WTC11 (cell line): ENCODE measurements at places on chromosomes 2 and 18. TPM values are rescaled to one million over a fixed set of nuclear protein-coding genes. Genes with fewer than 3 reads are reported as not detected.
A peak's percentile ranks its signal among the peaks of the same experiment; 100 is the strongest.

HOXD13 gene
- total RNA-seq = not detected in 3 replicates

DNA sequence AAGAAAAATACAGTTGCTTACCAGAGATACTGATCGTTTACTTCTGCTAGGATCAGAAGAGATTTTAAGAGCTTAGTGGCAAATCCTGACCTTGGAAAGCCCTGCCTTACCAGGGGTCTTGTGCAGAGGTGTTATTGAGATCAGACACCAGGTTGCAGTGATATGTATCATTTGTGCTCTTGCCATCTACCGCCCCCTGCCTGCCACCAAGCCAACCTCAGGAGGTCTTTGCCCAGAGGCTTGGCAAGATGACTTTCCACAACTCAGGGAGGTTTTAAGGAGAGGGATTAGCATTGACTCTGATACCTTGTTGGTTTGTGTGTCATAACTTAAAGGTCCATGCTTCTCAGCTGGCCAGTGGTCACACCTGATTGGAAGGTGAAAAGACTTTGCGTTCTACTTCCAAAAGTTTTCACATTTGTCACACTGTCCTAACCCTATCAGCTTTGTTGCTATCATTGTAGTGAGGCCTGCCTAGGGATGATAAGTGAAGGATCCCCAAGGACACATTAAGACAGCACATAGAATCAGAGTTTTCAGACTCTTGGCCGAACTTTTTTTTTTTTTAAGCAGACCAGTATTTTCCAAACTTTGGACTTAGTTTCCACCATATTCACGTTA is 46.2 kb upstream of the MGAT5 start:
- DNase-seq = peak; percentile 66

GRCh38 chr2:173431191-173431590 is 76.5 kb downstream of the CDCA7 start:
- DNase-seq = peak; percentile 28

DYSF gene
- 14.8 to 15.5 TPM (median 15.0 TPM) in 3 replicates for total RNA-seq

AGXT gene
- total RNA-seq = 0.16 to 0.37 TPM (median 0.24 TPM) in 3 replicates

DNA sequence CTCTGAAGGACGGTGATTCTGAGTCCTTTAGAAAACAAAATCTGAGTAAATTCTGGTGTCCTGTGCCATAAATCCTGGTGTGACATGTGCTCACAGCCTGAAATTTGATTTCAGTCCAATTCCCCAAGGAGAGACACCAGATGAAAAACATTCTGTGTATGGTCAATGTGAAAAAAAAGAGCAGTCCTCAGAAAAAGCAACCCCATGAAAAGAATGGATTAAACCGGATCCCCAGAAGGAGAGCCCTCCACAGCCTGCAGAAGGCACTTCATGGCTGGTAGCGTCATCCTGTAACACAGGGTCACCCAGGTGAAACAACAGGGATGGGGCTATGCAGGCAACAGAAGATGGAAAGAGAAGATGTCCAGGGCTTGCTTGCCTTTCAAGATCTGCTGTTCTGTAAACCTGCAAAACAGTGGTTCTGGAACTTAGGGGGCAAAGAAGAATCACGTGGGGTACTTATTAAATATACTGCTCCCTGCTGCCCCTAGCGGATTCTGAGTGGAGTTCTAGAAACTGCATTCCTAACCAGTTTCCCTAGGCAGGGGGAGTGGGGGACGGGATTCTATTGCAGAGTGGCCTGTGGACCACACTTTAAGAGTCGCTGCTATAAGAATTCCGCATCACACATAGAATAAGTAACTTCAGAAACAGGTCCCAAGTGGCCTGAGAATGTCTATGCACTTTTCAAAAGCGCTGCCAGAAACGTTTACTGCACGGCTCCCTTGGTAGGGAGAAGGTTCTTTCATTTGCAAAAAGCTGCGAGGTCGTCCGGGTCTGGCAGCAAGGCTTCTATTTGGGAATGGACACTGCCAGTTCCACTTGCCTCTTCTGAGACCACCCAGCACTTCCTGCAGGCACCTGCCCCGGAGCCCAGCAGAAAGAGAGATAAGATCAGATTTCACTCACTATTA is 118.9 kb upstream of the ARL5A start:
- DNase-seq = peak; percentile 62

GRCh38 chr2:184611361-184612085 is 13.2 kb downstream of the ZNF804A start:
- DNase-seq = no peak

GRCh38 chr18:24499814-24500213 is 39.4 kb downstream of the HRH4 start:
- DNase-seq = no peak

CXCR2 gene
- total RNA-seq = 0.34 to 0.96 TPM (median 0.87 TPM) in 3 replicates

DNA sequence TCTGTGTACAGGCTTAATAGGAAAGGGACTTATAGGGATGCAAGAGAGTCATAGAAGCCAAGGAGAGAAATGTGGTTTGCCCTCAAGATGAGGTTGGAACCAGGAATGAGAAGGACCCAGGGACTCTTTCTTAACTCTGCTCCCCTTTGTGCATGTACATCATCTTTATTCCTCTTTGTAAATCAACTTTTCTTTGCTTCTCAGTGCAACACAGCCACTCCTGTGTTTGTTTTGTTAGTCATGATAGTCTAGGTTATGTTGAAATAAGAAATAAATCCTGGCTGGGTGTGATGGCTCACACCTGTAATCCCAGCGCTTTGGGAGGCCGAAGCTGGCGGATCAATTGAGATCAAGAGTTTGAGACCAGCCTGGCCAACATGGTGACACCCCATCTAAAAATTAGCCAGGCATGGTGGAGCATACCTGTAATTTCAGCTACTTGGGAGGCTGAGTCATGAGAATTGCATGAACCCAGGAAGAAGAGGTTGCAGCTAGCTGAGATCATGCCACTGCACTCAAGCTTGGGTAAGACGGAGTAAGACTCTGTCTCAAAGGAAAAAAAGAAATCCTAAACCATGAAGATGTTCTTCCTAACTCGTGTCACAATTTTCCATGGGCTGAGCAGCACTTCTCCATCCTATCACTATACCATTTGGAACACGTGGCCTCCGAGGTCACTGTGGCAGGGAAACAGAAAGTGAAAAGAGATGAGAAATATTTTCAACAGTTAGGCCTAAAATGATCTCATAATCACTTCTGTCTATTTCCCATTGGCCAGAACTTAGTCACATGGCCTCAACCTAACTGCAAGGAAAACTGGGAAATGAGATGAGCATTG is 73.0 kb upstream of the TMEM17 start:
- DNase-seq = no peak

OSR1 gene
- total RNA-seq = 0.22 to 0.55 TPM (median 0.27 TPM) in 3 replicates

- DNase-seq = peak; percentile 88
Measured at GRCh38 chr18:5630057-5630899, 86.5 kb upstream of the EPB41L3 start.

GRCh38 chr2:240926516-240927389 is 20.6 kb downstream of the CROCC2 start:
- DNase-seq = peak; percentile 11

GRCh38 chr2:1738646-1739302 is 5.5 kb downstream of the PXDN start:
- no peak for DNase-seq

- DNase-seq = no peak
Measured at GRCh38 chr18:58866773-58867150, 2.1 kb downstream of the ZNF532 start.

GRCh38 chr2:117714110-117714509 is 100.4 kb upstream of the DDX18 start:
- DNase-seq = no peak

- no peak for DNase-seq
Measured at GRCh38 chr2:97714084-97714949, 941 bp downstream of the ZAP70 start.

GRCh38 chr18:28338316-28338715 is 161.4 kb upstream of the CDH2 start:
- DNase-seq = no peak

CYP27C1 gene
- total RNA-seq = 2.1 to 2.9 TPM (median 2.4 TPM) in 3 replicates

GRCh38 chr2:17762451-17762850 is 8.5 kb downstream of the GEN1 start:
- DNase-seq = no peak

DNA sequence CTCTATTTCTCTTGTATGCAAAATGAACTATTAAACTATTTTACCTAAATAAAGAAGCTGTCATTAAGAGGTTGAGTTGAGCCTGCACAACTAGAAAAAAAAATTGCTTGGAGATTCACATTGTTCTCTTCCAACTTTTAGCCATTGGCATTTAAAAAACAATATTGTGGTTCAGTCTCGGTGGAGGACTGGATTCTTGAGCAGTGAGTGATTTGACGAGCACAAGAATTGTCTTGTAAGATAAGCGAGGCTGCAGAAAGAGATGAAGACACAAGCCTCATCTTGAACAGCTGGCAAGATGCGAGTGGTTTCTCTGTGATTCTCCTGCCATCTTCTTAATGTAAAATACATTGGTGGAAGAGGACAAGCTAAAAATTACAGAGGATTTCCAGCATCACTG is 67.0 kb downstream of the GALR1 start:
- DNase-seq = no peak

DNA sequence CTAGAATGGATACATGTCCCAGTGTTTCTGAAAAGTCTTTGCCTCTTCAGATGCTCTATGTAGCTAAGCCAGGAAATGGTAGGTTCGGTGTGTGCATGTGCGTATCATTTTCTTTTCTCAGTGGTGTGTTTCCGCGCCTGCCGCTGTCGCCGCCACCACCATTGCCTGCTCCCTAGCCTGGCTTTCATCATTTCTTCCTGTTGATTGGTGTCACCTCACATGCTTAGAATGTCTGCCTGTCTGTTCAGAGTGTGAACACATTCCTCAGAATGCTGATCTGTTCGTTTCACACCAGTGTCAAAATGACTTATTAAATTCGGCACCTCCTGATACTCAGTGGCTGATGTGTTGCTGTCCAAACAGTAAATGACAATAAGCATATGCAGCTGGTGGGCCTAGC is 255.2 kb upstream of the SPRED2 start:
- DNase-seq = no peak

GRCh38 chr2:169478339-169478738 is 955 bp upstream of the BBS5 start:
- no peak for DNase-seq
